ENCODE measurements at places on chromosomes 7 and 10.

DNA sequence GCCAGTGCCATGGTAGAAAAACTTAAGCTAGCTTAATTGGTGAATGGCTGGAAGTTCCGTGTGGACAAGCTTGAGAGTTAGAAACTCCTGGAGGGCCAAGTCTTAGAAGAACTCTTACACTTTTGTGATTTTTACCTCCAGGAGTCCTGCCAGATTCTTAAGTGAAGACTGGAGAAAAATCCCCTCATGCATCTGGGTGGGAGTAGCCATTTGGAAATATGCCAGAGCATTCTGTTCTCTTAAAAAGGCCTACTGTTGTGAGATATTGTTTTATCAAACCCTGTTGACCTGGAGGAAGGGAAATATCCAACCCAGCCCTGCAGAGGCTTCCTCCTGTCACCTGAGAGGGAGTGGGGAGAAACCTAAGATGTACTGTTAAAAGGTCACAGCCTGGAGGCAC lies 17.6 kb upstream of the MCM10 start:
- DNase-seq: no peak

- DNase-seq: no peak
Measured at GRCh38 chr7:96088579-96088978, 233.3 kb downstream of the SLC25A13 start.

GRCh38 chr7:47128700-47129099 lies 453.2 kb downstream of the TNS3 start:
- no peak for DNase-seq

GRCh38 chr7:148334441-148334956 lies 256.1 kb upstream of the C7orf33 start:
- DNase-seq: no peak

GRCh38 chr7:145860809-145861208 lies 255.8 kb upstream of the CNTNAP2 start:
- DNase-seq: no peak

DNA sequence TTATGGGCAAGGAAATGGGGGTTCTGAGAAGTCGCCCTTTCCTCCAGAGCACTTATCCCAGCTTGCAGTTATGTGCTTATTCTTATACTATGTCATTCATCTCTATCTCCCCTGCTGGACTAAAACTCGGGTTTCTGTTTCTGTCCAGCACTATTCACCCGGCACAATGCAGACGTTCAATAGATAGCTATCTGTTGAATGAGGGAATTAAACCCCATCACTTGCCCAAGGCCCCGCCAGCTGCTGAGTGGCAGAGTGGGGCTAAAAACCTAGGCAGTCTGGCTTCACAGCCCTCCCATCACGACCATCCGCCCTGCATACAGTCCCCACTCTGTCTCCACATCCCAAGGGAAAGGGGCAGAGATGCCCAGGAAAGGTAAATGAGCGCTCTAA lies 5.4 kb downstream of the SLIT1 start:
- no peak for DNase-seq

DNA sequence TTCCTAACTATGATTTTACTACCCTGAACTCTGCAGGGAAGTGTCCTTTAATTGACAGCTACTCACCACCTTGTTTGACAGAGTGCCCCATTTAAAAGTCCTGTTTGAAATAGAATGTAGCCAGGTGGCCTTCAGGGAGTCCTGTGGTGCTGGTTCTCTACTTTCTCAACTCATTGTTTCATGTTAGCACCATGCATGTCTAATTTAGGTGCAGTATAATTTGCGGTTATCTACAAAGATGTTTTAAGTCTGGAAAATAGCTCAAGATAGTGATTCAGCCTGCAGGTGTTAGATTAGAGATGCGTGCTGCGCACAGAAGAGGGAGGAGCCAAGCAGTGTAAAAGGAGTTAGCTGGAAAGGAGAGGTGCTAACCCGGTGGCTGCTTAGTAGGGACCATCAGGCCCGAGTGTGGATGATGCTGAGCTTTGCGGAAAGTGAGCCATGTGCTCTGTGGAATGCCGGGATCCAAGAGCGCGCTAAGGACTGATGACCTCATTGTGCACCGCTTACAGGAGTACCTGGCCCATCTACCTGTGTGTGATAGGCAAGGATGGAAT lies 1.2 kb downstream of the CCM2 start:
- peak; percentile 54 for DNase-seq

DNA sequence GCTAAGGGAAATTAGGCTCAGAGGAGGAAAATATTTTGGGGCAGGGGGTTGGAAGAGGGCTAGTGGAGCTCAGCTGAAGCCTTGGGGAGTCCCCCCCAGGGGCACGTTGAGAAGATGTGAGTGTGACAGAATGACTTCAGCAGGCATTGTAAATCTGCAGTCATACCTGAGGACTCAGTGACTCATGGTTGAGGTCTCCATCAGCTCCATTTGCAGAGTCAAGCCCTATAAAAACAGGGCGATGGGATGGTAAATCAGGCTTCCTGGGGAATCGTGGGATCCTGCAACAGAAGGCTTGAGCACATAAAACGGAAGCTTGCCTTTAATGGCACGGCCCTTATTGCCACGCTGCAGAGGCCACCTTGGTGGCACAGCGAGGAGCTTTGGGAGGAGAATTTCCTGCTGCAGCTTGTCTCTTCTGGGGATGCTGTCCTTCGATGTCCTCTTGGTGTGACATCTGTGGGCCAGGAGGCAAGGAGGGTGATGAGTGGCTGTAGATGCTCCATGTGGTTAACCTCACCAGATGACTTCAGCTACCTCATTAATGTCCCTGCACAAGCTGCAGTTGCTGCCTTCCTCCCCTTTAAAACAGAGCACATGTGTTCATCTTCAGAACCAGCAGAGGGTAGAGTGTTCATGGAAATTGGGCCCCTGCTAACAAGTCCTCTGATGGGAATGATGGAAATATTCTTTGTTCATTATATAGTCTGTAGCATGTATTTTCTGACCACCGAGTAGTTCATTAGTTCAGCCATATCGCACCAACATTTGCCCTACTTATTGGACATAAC lies 285.9 kb downstream of the LRMDA start:
- no peak for DNase-seq

GRCh38 chr10:119404719-119405519 lies 137.6 kb downstream of the RGS10 start:
- DNase-seq: no peak

DNA sequence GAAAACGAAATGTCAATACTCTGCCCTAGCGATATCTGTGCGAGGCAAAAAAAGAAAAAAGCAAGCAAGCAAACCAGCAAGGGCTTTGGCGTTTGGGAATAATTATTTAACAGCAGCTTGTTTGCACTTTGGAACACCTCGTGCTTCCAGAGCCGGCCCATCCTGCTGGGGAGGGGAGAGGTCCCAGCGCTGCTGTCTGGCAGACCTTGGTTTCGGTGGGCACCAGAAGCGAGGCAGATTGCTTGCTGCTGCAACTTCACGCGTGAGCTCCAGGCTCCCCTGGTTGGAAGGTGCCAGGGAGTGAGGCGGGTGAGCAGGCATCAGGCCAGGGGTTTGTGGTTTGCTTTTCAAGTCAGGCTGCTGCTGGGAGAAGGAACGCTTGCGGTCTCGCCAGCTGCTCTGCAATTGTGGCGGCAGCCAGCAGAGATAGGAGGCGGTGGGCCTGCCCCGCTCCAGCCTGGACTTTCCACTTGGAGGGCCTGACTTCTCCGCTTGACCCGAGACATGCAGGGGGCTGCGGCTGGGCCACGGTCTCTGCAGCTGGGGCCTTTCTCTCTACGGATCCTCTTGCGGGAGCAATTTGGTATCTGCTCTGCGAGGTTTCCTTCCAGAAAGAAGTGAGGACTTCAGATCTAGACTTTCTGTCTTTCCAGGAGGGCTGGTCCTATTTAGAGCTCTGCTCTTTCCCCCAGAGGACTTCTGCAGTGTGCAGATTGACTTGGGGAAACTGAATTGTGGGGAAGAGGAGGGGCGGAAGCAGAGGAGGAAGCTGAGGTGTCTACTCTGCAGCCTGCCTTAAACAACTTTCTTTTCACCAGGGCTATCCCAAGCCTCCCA lies 131.4 kb downstream of the PRPF18 start:
- no peak for DNase-seq

- DNase-seq: no peak
Measured at GRCh38 chr7:7181519-7182155, 707 bp upstream of the C1GALT1 start.

DNA sequence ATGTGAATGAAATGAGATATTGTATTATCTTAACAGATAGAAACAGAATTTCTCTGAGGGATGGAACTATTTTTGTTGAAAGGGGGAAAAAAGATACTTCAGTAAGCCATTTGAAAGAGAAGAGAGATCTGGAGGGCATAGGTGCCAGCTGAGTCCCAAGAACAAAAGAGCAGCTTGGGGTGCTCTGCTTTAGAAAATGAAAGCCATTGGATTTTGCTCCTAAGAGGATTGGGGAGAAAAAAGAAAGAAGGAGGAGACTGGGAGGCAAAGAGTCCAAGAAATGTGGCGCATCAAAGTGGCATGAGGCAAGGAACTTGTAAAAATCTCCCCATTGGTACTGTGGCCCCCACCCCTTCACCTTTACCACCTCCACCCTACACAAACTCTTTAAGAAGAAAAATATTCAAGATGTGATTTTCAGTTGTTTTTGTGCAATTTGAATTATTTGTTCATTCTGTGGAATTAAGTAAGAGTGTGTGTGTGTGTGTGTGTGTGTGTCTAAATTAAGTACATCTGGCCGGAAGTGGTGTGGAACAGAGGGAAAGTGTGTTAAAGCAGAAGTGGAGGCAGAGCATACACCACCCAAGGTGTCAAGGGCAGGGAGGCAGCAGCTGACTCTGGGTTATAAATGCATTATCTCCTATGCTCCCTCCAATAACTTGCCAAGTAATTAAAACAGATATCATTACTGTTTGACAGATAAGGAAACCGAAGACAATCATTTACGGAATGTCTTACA lies 9.9 kb upstream of the GNAI1 start:
- no peak for DNase-seq

- DNase-seq: no peak
Measured at GRCh38 chr10:11177926-11178471, 160.3 kb downstream of the CELF2 start.

DNA sequence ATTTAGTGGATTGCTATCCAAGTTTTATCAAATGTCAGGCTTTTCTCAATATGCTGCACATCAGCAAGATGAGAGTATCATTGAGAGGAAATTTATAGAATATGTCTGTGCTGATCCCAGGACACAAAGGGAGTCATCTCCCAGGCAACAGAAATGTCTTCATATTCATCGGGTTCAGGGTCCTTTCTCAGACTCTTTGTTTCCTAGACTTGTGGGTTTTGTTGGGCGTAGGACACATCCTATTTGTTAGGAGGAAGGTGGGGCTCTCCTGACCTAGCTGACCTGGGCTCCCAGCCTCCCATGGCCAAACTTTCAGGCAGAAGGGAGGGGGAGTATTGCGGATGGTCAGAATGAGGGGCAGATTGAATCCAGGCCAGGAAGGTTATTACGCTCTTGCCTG lies 22.9 kb upstream of the NPS start:
- no peak for DNase-seq

- peak; percentile 72 for DNase-seq
Measured at GRCh38 chr7:117068511-117069145, 115.3 kb downstream of the ST7 start.

DNA sequence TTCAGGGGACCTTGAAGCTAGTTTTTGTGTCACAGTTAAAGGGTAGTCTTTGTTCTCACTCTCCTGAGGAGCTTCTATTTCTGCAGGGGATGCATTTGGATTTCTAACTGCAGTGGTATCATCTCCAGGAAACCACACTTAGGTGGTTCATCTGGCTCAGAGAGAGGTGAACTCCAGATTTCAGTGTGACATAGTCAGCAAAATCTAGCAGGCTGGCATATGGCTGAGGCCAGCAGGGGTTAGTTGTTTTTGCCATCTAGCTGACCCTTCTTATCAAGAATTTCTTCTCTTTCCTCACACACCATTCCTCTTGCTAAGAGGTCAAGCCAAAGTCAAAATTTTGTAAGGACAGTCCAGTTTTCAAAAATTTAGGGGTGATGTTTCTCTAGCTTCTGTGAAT lies 248.2 kb downstream of the REEP3 start:
- peak; percentile 38 for DNase-seq

- no peak for DNase-seq
Measured at GRCh38 chr7:920351-921070, 34.0 kb downstream of the ADAP1 start.

DNA sequence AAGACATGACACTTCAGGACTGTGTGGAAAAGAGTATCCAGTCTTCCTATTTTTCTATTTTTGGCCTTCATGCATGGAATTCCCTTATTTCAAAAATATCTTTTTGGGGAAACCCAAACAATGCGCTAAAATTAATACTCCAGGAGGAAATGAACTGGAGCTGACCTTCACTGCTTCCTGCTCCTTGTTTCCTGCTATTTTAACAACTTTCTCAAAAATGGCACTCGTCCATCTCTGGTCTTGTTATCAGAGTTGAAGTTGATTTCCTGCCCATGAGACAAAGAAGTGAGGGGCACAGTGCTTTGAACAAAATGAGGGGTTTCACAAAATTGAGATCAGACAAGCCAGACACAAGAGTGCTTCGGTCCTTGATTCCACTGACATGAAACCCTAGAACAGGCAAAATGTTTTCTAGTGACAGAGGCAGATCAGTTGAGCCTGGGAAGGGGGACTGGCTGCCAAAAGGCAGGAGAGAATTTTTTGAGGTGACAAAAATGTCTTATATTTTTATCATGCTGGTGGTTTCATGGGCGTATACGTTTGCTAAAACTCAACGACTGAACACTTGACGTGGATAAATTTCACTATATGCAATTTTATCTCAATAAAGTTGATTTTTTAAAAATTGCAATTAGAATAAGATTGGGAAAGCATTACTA lies 193.2 kb downstream of the CREB5 start:
- DNase-seq: no peak

DNA sequence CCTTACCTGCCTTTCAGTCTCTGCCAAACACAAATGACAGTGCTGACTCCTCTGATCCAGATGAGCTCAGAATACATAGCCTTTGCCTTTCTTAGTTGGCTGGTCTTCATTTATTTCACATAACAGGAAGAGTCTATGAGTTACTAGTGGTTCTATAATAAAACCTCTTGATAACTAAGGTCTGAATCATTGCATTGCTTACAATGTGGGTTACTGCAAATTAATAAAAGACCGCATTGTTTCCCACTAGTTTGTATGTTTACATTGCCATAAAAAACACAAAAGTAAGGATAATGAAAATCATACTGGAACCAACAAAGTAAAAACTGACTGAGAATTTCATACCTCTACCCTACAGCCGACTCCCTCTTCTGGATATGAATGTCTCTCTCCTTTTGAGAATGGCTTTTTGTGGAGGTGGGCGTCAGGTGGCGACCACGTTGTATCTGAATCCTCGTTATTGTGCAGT lies 62.0 kb upstream of the AKR1E2 start:
- no peak for DNase-seq

DNA sequence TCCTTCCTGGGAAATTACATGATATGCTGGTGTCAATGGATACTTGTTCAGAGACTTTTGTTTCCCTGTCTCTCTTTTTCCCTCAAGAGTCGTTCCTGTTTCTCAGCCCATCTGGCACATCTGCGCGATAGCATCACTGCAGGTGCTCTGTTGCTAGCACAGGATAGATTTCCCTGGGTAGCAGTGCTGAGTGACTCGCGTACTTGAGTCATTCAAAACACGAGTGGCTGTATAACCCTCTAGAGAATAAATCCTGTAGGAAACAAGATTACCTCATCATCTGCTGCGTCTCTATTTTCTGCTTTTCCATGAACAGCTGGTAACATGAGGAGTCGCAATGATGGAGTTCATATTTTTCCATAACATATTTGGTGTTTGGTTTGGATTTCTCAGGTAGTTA lies 452.0 kb upstream of the FZD8 start:
- DNase-seq: no peak

GRCh38 chr7:31478721-31479120 lies 35.2 kb upstream of the ITPRID1 start:
- no peak for DNase-seq

- no peak for DNase-seq
Measured at GRCh38 chr10:130041451-130042371, 68.9 kb downstream of the C10orf143 start.

All from cerebellar cortex (tissue), 1 donor.